Umbilical cord (tissue), 2 donors: ENCODE measurements at places on chromosomes 3 and 15. TPM values are rescaled to one million over a fixed set of nuclear protein-coding genes. Genes with fewer than 3 reads are reported as not detected.
A peak's percentile ranks its signal among the peaks of the same experiment; 100 is the strongest.

Gene CP
- 21.7 TPM for total RNA-seq

Gene AEN
- total RNA-seq, result 18.1 TPM

Gene GOLGA8T
- not detected for total RNA-seq

Gene CSTA
- 38.0 TPM for total RNA-seq

Gene SERPINI2
- total RNA-seq, result 3.1 TPM

DNA sequence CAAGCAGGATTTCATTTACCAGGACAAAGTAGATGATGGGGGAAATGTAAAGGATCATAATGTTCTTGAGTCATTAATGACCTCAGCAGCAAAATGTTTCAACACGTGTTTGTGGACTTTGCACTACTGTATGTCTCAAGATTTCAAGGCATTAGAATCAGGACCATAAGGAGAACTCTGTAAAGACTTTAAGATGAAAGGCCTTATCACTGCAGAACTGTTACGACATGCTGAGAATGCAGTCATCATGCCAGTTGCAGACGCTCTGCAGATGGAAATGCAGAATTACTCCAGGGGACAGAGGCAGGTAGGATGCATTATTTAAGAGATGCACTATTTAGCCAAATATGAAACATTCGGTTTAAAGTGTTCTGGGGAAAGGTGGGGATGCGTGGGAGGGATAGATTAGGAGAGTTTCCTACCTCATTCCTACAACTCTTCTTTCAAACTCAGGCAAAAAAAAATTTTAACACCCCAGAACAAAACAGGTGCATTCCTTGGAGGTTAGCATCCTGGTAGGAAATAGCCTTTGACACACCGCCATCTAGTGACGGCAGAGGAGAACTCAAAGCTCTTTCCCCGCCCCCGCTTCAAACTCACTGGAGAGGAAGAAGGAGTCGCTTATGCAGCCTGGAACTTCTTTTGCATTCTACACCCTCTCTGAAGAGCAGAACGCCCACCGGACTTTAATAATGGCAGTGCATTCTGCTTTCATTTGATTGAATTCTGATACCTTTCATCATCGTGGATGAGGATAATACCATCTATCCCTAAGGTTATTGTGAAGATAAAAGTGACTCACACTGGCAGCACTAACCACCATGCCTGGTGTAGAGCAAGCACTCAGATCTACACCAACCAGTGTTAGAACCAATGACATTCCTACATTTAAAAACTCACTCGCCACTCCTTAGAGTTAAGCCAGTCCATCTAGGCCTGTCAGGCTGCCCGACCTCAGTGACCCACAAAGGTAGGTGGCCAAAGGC, 43.1 kb upstream of the TOPAZ1 start:
- DNase-seq, result peak; percentile 79

DNA sequence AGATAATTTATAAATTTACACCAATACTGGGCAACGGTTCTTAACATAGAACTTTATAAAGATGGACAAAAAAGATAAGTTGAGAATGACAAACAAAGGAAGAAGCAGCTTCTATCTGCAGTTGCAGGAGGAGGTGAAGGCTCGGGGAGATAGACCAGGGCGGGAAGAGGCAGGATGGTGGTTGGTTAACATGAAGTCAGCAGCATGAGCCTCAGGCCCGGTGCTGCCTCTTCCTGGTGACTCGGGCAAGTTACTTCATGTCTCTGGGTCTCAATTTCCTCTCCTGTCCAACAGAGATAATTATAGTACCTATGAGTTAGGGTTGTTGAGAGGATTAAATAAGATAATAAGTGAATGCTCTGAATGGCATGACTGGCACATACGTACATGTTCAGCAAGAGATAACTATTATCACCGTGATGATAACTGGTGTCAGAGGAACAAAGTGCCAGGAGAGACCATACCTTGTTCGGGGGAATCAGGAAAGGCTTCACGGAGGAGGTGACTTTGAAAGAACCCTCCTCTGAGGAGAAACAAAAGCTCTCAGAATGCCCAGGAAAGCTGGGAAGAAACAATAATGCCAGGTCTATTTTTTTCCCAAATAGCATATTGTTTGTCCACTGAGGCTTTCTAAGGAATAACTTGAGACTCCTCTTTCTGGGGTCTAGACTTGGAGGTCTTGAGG, 4.4 kb downstream of the PAK6 start:
- no peak for DNase-seq

DNA sequence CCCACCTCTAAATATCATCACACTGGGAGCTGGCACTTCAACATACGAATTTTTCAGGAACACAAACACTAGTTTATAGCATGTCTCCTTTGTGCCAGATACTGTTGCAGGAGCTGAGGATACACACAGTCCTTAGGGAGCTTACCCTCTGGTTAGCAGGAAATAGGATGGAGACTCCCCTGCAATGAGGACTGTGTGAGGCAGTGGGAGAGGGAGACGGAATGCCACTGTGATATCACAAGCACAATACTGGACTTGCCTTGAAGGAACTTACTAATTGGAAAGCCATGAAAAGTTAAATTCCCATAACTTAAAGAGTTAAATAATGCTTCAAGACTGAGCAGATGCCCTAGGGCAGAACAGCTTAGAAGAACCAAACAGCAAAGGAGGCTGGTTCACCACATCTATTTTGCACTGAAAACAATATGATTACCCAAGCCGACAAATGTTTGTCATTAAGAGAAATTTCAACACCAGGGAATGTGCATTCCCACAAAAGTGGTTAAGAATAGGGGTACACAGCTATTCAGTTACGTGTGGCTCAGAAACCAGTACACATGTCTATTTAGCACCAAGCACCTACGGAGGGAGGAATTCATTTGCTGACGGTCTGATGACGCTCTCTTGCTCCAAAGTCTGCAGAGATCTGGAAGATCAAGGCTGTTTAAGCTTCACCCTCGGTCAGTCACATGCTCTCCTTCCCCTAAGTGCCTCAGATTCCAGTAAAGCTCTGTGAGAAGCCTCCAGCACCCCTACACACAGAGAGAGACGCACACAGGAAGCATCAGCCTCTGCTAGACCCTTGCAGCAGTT, 5.2 kb downstream of the TBC1D2B start:
- DNase-seq, result peak; percentile 96
